ENCODE measurements at places on chromosomes 1 and 21.

DNA sequence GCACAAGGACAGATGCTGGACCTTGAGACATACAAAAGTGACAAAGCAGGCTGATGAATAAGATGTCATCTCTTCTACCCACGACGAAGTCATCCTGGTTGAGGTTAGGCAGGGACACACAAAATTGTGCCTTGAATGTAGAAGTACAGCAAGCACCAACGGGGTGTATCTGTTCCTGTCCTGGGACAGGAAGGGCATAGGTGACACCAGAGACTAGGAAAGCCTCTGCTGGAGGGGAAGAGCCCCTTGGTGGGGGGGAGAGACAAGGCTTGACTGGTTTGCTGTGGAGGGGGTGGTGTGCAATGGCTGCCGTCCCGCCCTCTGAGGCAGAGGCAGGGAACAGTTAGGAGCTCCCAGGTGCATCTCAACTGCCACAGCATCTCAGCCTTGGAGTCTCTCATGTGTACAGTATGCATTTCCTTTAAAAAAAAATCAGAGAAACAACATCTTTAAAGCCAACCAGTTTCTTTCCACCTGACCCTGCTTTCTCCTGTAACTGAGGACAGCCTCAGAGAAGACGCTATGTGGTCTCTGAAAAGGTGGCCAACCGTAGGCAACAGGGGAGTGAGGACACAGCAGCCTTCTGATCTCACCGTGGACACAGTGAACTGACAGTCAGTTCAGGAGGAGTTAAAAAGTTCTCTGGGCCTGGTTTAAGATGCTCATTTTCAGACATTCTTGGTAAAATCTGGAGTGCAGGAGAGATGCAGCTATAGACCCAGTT, 17.7 kb upstream of the GFI1 start:
- no peak for DNase-seq

DNA sequence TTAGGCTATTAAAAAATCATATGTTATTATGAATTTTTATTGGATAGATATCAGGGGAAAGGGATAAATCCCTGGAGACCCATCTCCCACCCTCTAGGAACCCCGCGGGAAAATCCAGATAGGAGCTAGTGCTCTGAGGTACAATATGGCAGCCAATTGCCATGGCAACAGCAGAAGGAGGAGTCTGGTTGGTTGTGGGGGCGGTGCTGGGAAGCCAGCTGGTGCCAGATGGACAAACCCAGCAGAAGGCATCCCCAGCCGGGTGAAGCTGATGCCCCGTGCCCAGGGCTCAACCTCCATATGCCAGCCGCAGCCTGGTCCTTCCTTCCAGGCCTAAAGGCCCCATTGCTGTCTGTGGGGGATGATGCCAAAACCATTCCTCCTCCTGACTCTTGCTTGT, 38.3 kb downstream of the RHBG start:
- DNase-seq, result no peak

DNA sequence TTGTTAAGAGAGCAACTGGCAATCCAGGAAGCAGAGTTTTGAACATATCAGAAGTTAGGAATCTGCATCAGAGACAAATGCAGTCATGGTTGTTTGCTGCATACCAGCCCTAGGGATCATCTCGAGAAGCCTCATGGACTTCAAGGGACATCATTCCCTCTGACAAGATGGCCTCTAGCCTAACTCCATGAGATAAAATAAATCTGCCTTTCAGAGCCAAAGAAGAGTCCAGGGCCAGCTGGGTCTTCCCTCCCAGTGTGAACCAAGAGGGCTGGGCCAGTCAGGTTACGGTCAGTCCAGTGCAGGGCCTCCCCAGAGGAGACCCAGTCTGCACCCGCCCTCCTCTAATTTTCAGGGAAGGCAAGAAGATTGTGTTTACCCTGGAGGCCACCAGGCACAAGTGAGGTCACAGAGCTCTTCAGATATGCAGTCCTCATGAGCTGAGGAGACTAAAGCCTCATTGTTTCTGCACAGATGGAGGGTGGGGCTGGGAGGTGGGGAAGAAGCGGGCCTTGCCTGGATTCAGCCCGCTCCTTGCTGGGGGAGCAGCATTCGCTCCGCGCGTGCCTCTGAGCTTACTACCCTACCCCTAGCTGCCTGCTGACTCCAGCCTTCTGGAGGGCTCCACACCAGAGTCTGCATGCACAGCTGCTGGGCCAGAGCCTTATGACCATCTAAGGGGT, 52.8 kb downstream of the CAPN2 start:
- no peak for DNase-seq

DNA sequence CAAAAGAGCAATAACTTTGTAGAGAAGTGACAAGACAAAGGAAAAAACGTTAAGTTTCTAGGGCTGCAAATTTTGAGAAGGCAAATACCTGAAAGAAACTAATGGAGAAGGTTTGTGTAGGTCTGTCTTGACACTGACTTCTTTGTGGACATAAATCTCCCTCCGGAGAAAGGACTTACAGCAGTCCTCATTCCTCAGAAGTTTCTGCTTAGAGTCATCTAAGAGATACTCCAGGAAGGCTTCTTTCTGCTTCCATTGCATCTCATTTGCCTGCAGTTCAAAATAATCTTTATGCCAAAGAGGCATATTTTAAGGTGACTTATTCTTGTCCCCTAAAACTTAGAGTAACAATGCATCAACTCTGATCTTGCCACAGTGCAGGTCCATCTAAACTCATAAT, 4.4 kb upstream of the C4BPB start:
- no peak for DNase-seq

GRCh38 chr1:232509570-232509969, 120.4 kb downstream of the SIPA1L2 start:
- DNase-seq, result no peak

DNA sequence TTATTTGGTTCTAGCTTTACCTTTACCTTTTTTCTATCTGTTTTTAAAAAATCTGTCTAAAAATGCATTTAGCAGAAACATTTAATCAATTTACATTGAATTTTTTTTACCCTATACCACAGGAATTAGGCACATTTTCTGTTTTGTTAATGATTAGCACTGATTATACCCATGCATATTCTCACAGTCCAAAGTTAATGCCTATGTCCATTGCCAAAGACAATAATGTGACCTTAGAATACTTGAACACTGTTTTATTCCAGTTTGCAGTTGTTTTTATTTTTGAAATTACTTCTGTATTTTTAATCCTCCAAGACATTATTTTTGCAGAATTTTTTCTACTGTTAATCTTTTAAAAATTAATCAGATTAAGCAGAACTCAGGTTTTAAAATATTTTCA, 11.0 kb upstream of the AMY2B start:
- no peak for DNase-seq

GRCh38 chr1:219666242-219666641, 53.3 kb upstream of the ZC3H11B start:
- DNase-seq, result no peak
